HS-5 (cell line): ENCODE measurements at places on chromosomes 1 and 21.

DNA sequence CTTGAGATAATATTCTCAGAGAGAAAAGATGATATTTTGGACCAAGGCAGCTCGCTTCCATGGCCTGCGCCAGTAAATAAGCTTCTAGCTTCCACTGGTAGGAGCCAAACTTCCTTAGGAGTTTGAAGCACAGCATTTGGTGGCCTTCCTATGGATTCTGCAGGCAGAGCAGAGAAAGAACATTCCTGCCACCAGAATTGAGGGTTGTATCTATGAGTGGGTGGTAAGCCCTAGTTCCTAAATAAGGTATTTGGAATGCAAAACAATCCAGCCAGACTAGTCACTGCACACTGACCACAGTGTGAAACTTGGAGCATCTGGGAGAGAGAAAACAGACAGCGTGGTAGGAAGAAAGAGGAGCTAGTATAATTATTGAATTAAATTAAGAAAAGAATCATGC is 54.1 kb upstream of the BCAR3 start:
- DNase-seq, result peak; percentile 91

- no peak for DNase-seq
Observed at GRCh38 chr1:65238010-65238409, 71.3 kb upstream of the DNAJC6 start.

DNA sequence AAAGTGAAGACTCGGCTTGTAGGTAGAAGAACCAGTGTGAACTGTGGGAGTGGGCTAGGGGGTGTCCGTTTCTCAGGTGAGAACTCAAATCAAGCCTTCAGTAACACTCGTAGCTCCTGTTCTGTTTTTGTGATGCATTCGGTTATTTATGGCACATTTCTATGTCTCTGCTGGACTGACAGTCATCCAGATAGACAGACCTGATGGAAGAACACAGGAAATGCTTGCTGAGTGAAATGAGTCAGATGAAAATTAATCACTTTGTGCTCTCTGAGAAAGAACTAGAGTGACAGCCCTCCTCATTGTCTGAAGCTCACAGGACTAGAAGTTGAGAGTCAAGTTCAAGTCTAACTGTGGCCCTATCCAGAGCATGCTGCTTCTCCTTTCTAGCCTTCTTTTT is 360.1 kb upstream of the PLXNA2 start:
- peak; percentile 34 for DNase-seq

DNA sequence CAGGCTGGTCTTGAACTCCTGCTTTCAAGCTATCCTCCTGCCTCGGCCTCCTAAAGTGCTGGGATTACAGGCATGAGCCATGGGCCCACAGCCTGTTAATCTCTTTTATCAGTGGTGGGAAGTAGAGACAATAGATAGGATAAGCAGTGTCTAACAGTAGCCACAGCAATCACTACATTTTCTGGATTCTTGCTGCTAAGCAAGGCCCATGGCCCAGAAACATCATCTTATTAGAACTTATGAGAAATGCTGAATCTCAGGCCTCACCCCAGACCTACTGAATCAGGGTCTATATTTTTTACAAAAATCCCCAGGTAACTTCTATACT is 29.7 kb downstream of the IGFN1 start:
- no peak for DNase-seq

DNA sequence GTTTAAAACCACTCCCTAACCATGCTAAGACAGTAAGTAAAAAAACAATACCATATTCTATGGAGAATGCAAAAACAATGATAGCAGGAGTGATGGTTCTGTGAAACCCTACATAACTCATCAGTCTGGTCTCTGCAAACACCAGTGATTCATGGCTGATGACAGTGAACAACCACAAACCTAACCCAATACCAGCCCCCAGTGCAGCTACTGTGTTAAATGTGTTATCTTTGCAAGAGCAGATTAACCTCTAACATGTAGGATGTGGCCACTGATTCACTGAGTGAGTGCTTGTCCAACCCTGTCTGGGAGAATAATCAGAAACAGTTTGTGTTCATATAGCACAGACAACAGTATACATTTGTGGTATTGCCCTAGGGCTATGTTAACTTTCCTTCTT is 100.2 kb upstream of the COG2 start:
- DNase-seq, result peak; percentile 8

DNA sequence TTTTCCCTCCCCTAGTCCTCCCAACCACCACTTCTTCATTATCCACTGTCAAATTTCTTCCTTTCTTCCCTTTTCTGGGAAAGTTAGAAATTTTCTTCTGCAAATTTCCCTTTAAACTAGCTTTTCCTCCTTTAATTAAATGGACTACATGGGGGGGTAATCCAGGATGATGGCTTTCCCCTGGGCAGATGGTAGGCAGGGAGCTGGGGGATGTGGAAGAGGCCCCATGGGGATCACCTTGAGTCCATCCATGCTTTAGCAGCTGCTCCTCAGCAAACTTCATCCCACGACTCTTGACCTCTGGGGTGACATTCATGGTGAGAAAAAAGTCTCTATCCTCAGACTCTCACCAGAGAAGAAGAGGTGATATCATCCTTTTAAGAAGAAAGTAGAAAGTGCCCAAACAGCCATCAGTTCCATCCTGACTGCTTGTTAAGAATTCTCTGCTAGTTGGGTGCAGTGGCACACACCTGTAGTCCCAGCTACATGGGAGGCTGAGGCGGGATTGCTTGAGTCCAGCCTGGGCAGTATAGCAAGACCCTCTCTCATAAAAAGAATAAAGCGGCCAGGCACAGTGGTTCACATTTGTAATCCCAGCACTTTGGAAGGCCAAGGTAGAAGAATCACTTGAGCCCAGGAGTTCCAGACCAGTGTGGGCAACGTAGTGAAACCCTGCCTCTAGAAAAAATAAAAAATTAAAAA is 2.4 kb downstream of the GPATCH4 start:
- DNase-seq, result no peak

- no peak for DNase-seq
Observed at GRCh38 chr1:177119311-177119710, 45.2 kb downstream of the ASTN1 start.

DNA sequence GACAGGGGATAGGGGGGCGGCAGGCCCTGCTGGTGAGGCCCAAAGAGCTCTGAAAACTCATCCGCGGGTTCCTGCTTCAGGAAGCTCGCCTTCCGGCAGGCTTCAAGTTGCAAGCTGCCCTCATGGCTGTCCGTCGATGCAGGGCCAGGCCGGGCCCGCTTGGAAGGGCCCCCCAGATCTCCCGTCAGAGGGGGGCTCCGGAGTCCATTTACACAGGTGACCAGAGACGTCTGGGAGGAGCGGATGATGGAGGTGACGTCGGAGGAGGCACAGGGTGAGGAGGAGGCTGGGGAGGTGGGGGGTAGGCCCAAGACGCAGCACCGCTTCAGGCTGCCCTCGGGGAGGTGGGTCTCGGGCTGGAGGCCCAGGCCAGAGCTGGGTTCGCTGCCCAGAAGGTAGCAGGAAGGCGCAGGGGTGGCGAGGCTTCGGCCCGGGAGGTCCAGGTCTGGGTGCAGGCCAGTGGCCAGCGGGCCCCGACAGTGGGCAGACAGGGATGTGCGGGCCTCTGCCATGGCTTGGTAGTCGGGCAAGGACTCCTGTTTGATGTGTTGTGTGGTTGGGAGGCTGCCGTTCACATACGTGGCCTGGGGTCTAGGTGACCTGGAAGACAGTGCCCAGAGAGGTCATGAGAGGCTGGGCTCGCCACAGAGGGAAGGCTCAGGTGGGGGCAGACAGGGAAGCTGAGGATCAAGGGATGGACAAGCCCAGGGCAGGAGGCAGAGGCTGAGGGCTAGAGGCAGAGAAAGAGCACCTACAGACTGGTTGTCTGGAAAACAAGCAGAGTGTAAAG is 135.4 kb downstream of the DMRTB1 start:
- no peak for DNase-seq

DNA sequence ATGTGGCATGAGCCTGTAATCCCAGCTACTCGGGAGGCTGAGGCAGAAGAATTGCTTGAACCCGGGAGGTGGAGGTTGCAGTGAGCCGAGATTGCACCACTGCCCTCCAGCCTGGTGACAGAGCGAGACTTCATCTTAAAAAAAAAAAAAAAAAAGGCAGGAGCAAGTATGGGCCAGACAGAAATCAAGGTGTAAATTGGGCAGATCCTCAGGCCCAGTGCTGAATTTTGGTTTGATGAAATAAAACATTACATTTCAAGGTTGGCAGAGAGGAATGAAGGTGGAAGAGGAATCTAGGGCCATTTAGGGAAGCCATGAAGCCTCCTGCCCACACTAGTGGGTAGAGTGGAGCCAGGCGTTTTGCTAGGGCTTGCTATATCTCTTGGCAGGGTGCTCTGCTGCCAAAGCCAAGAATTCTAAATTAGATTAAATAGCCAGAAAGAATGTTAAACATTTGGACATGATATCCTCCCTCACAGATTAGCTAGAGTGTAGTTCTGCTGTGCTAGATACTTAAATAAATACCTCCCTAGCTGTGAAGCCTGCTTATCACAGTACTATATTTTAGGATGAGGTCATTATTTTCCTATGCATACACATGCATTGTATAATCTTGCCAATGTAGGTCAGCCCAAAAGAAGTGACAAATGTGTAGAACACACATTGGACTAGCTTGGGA is 16.6 kb upstream of the LGALS8 start:
- DNase-seq, result no peak

- DNase-seq, result no peak
Observed at GRCh38 chr1:53237638-53238037, 680 bp downstream of the MAGOH start.

- DNase-seq, result no peak
Observed at GRCh38 chr1:247110627-247111258, 6.6 kb upstream of the ZNF669 start.

GRCh38 chr1:223771814-223772770 is 59.8 kb downstream of the CAPN2 start:
- DNase-seq, result peak; percentile 95

DNA sequence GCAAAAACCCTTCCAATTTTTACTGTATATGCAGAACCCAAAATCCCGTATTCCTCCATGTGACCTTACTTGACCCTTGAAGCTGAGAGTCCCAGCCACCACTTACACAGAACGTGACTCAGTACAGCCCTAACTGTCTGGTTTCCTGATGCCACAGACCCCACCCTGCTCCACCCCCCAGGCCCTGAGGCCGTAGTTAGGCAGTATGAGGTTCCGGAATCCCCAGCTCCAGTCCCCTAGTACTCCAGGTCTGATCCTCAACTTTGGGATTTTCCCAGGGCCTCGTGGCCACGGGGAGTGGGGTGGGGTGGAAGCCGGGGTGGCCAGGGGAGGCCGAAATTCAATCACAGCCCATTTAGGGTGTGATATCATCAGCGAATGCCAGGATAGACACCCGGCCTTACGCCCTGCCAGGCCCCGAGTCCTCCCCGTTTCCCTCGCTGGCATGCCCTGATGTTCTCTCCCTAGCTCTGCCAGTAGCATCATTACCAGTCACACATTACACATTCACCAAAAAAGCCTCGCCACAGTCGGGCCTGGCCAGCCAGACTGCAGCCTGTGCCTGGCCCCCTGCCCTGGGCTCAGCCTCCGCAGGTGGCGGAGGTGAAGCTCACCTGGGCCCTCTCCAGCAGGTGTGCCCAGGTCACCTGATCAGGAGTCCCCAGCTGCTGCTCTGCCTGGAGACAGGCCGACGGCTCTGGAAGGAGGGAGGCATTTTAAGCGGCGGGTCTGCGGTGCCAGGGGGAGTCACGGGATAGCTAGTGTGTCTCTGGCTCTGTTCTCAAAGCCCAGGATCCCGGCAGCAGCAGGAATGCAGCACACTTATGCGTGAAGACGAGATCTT is 70.8 kb downstream of the SCCPDH start:
- no peak for DNase-seq

- peak; percentile 97 for DNase-seq
Observed at GRCh38 chr1:145751491-145752037, 32.3 kb downstream of the CD160 start.

DNA sequence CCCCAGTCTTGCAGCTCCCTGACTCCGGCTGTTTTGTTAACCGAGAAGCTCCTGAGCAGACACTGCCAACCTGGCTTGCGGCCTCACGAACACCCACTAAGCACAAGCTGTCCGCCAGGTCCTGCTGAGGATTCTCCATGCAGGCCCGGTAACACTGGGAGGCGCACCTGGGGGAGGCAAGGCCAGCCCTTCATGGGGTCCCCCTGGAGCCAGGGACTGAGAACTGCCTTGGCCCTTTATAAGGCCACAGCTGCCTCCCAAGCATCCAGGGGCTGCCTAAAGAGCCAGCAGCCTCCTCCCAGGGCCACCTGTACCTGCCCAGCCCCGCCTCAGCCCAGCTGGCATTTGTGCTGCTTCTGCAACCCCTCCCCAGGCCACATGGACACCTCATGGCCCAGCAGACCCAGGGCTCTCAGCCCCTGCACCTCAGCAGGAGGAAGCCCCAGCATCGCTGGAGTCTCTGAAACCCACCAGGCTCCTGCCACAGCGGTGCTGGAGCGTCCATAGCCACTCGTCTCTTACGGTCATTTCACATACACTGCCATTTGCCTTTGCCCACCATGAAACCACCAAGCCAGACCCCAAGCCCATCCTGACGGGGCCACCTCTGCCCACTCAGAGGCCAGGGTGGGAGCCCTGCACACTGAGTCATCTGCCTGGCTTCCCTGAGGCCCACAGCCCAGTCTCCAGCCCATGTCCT is 82.5 kb downstream of the NPHP4 start:
- DNase-seq, result no peak

DNA sequence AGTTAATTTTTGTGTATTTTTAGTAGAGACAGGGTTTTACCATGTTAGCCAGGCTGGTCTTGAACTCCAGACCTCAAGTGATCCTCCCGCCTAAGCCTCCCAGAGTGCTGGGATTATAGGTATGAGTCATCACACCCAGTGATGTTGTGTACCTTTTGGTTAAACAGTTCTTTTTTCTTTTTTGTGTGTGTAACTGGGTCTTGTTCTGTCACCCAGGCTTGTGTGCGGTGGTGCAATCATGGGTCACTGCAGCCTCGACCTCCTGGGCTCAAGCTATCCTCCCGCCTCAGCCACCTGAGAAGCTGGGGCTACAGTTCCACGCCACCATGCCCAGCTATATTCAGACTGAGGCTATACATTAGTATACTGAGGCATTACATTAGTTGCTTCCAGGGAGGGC is 37.8 kb downstream of the GABPB2 start:
- DNase-seq, result no peak

DNA sequence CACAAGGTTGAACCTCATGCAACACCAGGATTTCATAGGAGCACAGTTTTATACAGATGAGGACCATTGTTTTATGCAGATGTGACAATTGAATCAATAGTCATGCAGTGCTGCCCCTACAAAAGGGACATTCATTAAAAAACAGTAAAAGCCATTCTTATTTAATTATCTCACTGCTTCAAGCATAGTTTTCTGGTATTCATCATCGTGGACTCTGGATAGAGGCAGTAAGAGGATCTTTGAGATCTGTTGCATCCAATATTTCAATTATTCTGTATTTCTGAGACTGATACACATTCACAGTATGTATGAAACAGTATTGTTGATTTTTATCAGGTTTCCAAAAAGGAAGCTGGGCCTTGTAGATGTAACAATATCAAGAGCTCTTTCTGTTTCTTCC is 237.6 kb downstream of the RYR2 start:
- no peak for DNase-seq
